Liver (tissue), 10 donors: ENCODE measurements at places on chromosomes 5 and 9.

- no peak for DNase-seq
These were observed 87.8 kb downstream of the HAPLN1 start for GRCh38 chr5:83632874-83633273.

- no peak for DNase-seq
These were observed 25.4 kb downstream of the APBA1 start for GRCh38 chr9:69646810-69647209.

DNA sequence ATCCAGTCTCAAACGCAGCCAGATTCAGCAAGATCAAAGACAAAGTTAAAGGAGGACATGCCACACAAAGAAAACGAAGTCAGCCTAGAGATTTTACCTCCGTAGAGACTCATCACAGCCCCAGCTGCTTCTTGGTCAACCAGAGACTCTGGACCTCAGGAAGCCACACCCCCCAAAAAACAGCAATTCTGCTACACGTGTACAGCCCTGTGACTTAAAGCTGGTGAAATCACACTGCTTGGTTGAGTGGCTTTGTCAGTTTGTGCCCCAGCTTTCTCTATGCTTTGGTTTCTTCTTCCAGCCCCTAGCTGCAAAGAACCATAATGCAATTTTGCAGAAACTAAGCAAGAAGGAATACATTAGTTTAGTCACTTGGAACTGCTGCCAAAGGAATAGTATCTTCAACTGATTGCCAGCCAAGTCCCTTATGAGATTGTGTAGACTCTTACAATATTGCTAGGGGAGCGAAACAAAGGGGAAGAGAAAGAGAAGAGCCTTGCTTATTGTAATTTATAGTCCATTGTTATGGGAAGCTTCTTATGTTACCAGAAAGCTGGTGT is 158.8 kb upstream of the ZNF462 start:
- no peak for DNase-seq

- DNase-seq = no peak
These were observed 2115.0 kb downstream of the MAT2B start for GRCh38 chr5:165620394-165620793.

- no peak for DNase-seq
These were observed 31.3 kb downstream of the LHX6 start for GRCh38 chr9:122197426-122197825.

DNA sequence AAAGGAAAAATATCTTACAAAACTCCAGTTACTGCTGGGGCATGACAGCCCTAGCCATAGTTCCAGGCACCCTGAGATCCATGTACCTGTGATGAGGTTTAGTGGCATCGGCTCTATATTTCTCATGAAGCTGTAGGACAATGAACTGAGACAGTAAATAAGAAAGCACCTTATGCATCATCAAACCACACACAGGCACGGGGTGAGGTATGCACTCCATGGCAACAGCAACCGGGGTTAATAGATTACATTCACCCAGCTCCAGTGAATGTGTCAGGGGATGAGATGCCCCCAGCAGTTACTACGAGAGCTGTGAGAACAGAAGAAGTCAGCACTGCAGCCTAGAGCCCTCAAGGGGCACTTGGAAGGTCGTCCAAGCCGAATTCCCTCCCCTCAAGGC is 162.0 kb upstream of the S1PR3 start:
- no peak for DNase-seq
